Activated T-helper 1 cell treated with anti-CD3 and anti-CD28 coated beads, Interleukin-12 subunit alpha, Interleukin-12 subunit beta, Interleukin-2, Interleukin-4 antibody, amounts not matched to agents 30 ng/mL and 10 ng/mL and 1 ng/mL, durations not matched to agents 14 hours and 24 hours and 36 hours (primary cell): ENCODE measurements at places on chromosomes 11 and 22.

- no peak for DNase-seq
- no peak overlapping the region for H3K27ac ChIP-seq
- H3K4me3 ChIP-seq, result no peak overlapping the region
- no peaks in the 10 kb centered on the region for H3K27me3 ChIP-seq
- H3K4me1 ChIP-seq, result no peaks in the 10 kb centered on the region
- H3K36me3 ChIP-seq, result no peaks in the 10 kb centered on the region
Measured at GRCh38 chr11:31262761-31263160, 106.8 kb downstream of the DCDC1 start.

- no peaks in the 10 kb centered on the region for H3K4me1 ChIP-seq
- DNase-seq, result no peak
- H3K27me3 ChIP-seq, result peaks cover 4% of the 10 kb centered on the region
- no peak overlapping the region for H3K27ac ChIP-seq
Measured at GRCh38 chr22:44288913-44289312, 23.8 kb downstream of the SHISAL1 start.

- no peaks in the 10 kb centered on the region for H3K36me3 ChIP-seq
- H3K27ac ChIP-seq, result no peak overlapping the region
- no peak for DNase-seq
- H3K4me3 ChIP-seq, result no peak overlapping the region
- H3K4me1 ChIP-seq, result no peaks in the 10 kb centered on the region
Measured at GRCh38 chr11:31408201-31408600, 38.5 kb downstream of the DNAJC24 start.

DNA sequence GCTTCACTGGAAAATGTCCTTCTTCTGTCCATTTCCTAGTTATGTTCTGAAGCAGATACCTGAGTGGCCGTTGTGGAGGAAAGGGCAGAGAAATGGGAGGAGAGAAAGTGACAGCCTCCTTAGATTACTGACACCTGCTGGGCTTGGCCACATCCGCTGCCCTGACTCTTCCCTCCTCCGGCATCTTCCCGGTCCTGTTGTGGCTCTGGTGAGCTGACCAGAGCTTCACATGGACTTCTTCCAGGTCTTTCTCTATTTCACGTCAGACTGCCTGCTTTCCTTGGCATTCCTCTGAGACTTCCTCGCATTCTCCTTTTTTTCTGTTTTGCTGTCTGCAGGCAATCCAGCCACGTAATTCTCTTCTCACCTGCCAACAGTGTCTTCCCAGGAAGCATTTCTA is 138.7 kb upstream of the E2F8 start:
- H3K4me1 ChIP-seq, result no peaks in the 10 kb centered on the region
- H3K27ac ChIP-seq, result no peak overlapping the region
- H3K4me3 ChIP-seq, result no peak overlapping the region

- no peak for DNase-seq
- no peak overlapping the region for H3K27ac ChIP-seq
- H3K4me1 ChIP-seq, result no peaks in the 10 kb centered on the region
- peaks cover 2% of the 10 kb centered on the region for H3K27me3 ChIP-seq
- H3K36me3 ChIP-seq, result no peaks in the 10 kb centered on the region
Measured at GRCh38 chr11:47109727-47110246, 66.9 kb downstream of the ARFGAP2 start.
